Transverse colon (tissue), 4 donors: ENCODE measurements at places on chromosomes 2 and 18.

DNA sequence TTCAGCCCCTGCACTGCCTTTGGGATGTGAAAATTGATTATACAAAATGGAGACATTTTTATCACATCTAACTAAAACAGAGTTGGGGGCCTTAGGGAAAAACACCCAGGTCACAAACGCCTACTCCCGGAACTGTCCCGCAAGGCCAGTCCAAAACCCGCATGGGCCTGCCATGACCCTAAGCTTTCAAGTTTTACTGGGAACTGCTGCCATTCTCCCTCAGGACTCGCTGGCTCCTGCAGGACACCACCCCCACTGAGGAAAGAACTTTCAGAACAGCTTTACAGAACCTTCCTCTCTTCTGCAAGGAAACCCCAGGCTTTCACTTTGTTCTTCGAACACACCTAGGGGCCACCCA is 320.4 kb upstream of the HS6ST1 start:
- DNase-seq, result no peak

DNA sequence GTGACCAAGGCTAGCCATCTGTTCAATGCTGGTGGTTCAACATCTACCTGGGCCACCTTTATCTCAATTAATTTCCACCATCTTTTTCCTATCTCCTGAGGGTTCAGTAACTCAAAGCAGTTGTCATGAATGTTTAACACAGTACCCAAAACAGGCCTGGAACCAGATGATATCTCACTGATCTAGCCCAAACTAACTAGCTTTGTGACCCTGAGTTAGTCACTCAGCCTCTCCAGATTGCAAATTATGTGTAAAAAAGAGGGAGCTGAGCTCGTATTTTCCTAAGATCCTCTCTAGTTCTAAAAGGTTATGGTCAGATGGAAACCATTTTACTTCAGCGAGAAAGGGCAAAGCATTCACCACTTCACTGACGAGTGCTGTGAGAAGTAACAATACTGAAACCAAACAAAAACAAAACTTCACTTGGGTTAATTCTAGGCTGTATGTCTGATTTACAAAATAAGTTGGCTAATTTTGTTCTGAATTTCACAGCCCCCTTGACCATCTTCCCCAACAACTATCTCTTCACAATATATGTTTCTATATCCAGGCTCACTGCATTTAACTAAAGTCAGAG is 14.8 kb downstream of the SPRED2 start:
- no peak for DNase-seq

- DNase-seq, result peak; percentile 71
Measured at GRCh38 chr2:157875641-157876065, 477 bp downstream of the ACVR1 start.

DNA sequence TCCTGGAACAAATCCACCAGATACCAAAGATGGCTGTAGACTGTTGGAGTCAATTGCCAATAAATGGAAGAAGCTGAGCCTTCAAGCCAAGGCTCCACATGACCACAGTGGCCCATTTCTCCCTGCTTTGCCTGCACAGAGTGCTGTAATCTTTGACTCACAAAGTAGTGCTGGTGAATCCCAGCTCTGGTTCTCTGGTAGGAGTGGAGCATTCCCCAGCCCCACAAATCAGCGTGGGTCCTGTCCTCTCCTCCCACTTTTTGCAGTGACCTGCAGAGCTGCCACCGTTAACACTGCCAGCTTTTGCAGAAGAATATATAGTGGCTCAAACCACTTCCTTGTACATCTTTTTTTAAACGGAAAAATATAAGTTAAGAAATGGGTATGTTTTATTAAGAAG is 93.9 kb downstream of the MGAT5 start:
- DNase-seq, result no peak

- no peak for DNase-seq
Measured at GRCh38 chr2:232288489-232289030, 90.0 kb upstream of the ALPP start.

GRCh38 chr2:58434692-58435091 is 193.6 kb upstream of the FANCL start:
- no peak for DNase-seq

DNA sequence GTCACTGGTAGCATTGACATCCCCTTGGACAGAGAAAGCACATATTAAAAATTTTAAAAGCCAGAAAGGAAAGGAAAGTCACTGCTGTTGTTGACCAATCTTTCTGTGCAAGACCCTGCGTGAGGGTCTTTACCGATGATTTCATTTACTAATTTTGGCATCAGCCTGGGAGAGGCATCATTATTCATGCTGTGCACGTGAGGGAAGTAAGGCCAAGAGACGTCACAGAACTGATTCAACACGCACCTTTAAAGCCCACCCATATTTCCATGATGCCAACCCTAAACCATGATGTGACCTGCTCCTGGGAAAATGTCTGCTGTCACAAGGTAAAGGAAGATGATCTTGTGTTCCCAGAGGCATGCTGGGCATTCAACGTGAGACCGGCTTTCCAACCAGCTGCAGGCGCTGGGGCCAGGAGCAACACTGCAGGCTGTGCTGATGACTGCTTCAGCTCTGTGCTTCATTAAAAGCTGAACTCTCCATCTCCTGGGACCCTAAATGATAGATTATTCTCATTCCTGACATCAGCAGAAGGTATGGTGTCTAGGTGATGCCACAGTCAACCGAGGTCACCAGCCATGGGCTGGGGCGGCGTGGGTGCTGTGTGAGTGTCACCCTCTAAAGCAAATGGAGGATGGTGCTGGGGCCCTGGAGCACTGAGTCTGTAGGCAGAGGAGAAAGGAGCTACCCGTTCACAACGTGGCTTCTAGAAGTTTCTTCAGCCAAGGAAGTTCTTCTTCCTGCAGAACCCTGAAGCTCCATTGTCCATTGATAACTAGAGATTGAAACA is 53.9 kb downstream of the TMEM18 start:
- no peak for DNase-seq

GRCh38 chr2:157480182-157480961 is 36.5 kb upstream of the CYTIP start:
- peak; percentile 21 for DNase-seq

GRCh38 chr2:16750175-16750924 is 84.7 kb upstream of the CYRIA start:
- DNase-seq, result no peak

GRCh38 chr18:23186781-23187180 is 51.5 kb downstream of the CABLES1 start:
- DNase-seq, result no peak

- DNase-seq, result no peak
Measured at GRCh38 chr2:152303951-152304350, 31.0 kb upstream of the FMNL2 start.

DNA sequence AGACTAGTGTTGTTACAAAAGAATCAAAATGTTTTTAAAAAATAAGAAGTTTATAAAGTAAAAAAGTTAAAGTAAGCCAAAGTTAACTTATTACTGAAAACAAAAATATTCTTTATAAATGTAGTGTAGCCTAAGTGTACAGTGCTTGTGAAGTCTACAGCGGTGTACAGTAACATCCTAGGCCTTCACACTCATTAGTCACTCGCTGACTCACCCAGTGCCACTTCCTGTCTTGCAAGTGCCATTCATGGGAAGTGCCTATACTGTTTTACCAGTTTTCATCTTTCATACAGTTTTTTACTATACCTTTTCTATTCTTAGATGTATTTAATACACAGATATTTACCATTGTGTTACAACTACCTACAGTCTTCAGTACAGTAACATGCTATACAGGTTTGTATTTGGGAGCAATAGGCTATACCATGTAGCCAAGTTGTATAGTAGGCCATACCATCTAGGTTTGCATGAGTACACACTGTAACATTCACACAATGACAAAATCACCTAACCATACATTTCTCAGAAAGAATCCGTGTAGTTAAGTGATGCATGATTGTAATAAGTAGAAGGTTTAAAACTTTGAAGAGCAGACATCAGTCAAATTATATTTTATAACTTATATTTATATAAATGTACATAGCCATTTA is 13.4 kb downstream of the SERPINB7 start:
- no peak for DNase-seq

- DNase-seq, result peak; percentile 4
Measured at GRCh38 chr2:232336241-232336736, 42.3 kb upstream of the ALPP start.

- peak; percentile 30 for DNase-seq
Measured at GRCh38 chr2:112482309-112483041, 519 bp downstream of the TTL start.

GRCh38 chr2:9675415-9676351 is 44.9 kb upstream of the YWHAQ start:
- no peak for DNase-seq

- DNase-seq, result no peak
Measured at GRCh38 chr2:226802573-226802972, 3.0 kb upstream of the IRS1 start.

DNA sequence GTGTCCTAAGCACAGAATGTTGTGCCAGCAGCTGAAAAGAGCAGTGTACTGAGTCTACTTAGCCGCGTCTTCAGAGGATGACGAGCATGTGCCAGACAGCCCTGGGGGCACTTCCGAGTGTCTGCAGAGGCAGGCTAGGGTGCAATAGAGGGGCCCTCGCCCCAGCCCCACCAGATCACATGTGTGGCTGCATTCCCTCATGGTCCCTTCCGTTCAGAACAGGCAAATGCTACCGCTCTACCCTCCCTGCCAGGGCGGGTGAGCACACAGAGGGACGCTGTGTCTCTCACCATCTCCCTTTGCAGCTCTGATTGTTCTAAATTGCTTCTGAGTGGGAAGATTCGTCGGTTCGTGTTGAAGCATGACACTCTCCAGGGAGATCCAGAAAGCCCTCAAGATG is 212.2 kb upstream of the RAB12 start:
- DNase-seq, result no peak

GRCh38 chr2:55431982-55432627 is 12.4 kb upstream of the CCDC88A start:
- no peak for DNase-seq

GRCh38 chr18:75871596-75871995 is 444.1 kb upstream of the SMIM21 start:
- DNase-seq, result no peak

- DNase-seq, result no peak
Measured at GRCh38 chr2:215755641-215756345, 257.6 kb downstream of the MREG start.

DNA sequence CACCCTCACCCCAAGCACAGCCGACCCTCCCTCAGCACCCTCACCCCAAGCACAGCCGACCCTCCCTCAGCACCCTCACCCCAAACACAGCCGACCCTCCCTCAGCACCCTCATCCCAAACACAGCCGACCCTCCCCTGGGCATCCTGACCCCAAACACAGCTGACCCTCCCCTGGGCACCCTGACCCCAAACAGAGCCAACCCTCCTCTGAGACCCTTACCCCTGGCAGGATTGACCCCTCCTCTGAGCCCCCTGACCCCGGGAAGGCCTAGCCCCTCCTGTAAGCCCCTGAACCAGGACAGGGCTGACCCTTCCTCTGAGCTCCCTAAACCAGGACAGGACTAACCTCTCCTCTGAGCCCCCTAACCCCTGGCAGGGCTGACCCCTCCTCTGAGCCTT is 84.4 kb upstream of the RAB6C start:
- DNase-seq, result no peak

DNA sequence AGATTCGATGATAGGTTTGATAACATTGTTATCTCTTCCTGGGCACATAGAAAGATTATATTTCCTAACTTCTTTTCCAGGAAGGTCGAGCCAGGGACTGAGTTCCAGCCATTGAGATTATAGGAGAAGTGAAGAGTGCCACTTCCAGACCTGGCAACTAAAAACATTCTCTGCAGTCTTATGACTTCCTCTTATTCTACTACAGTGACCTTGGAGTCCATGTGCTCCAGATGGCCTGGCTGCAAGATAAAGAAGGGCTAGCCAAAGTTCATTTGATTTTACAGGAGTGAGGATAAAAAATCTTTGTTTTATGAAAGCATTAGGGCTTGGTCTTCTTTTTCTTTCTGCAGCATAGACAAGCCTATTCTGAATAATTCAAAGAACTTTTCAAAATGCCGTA is 363.0 kb downstream of the FSIP2 start:
- DNase-seq, result no peak

- DNase-seq, result no peak
Measured at GRCh38 chr2:117071556-117072102, 742.9 kb upstream of the DDX18 start.

- peak; percentile 5 for DNase-seq
Measured at GRCh38 chr2:105390454-105390853, 8.4 kb downstream of the FHL2 start.

- DNase-seq, result no peak
Measured at GRCh38 chr18:58666176-58666575, 5.1 kb upstream of the MALT1 start.

- no peak for DNase-seq
Measured at GRCh38 chr2:102126169-102126568, 16.4 kb upstream of the IL1R1 start.

DNA sequence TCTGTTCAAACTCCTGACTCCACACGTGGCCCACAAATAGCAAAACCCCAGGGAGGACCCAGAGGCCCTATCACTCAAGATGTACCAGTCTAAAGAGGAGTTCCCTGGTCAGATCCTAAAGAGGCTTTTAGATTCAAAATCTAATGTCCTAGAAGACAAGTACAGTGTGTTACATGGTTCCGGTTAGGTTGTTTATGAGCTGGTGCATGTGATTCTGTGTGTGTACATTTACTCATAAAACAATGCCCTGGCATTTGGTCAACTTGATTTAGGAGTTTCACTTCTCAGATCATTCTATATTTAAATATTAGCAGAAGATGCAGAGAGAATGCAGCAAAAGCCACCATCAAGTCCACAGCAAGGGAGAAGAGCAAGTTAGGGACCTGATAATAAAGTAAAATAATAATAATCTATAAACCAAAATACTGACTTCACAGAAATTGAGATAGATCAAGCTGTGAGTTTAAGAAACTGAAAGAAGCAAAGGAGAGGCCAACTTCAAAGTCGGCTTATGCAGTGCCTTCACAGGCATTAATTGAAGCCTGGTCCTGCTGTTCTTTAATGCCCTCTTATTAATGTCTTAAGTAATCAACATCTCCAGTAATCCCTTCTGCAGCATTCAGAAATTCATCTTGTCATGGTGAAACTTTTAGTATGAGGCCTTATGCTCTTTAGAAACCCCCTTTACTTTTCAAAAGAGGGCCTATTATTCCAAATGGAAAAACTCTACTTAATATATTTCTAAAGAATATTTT is 4.2 kb upstream of the AP1S3 start:
- DNase-seq, result no peak

DNA sequence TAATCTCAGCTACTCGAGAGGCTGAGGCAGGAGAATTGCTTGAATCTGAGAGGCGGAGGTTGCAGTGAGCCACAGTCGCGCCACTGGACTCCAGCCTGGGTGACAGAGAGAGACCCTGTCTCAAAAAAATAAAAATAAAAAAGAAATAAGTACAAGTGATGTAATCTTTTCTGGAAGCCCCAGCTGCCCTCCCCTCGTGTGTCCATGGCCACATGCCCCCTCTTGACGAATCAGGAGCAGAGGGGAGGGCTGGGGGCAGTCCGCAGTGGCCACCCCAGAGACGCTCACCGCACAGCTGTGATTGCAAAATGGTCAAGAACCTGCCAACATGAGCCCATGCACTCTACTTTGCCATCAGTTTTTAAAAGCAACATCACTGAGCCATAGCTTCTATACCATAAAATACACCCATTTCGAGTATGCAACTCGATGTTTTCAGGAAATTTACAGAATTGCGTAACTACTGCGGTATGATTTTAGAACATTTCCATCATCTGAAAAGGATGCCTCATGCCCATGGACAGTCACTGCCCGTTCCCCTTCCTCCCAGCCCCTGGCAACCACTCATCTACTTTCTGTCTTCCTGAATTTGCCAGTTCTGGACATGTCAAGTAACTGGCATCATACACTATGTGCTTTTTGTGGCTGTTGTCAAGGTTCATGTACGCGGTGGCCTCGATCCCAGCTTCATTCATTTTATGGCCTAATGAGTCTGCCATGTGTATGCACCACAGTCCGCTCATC is 88.1 kb downstream of the NDUFA10 start:
- no peak for DNase-seq
